Glutamatergic neuron (in vitro differentiated cells): ENCODE measurements at places on chromosomes 7 and 10. TPM values are rescaled to one million over a fixed set of nuclear protein-coding genes. Genes with fewer than 3 reads are reported as not detected.

Gene CCL24
- not detected for total RNA-seq

Gene KCND2
- 1.2 TPM for total RNA-seq

Gene GPRIN2
- total RNA-seq: 3.0 TPM

Gene NEUROG3
- not detected for total RNA-seq

Gene TMEM225B
- total RNA-seq: 0.66 TPM

Gene GPR146
- total RNA-seq: 3.1 TPM

Gene GTF2IRD2
- total RNA-seq: 9.3 TPM

Gene BMPER
- 16.2 TPM for total RNA-seq

DNA sequence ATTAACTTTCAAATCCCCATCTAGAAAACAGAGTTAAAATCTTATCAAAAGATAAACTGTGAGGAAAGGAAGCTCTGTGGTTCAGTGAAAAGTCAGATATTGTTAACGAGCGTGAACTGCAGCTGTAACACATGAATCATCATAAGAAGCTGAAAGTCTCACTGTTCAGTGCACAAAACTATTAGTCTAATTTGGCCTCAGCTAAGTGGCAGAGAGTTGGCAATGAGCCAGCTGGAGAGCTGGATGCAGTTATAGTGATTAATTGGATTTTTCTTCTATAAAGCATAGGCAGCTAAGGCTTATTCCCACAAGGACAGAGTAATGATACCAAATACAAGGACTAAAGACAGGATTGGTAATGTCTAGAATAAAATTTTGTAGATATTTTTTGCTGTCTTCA is 101.1 kb upstream of the ABCB5 start:
- no peaks in the 10 kb centered on the region for H3K27me3 ChIP-seq
- peak overlapping the region; percentile 58 for H3K4me3 ChIP-seq
- H3K36me3 ChIP-seq: no peaks in the 10 kb centered on the region
- H3K27ac ChIP-seq: peak overlapping the region; percentile 88
- DNase-seq: peak; percentile 73
- peaks cover 40% of the 10 kb centered on the region for H3K4me1 ChIP-seq

DNA sequence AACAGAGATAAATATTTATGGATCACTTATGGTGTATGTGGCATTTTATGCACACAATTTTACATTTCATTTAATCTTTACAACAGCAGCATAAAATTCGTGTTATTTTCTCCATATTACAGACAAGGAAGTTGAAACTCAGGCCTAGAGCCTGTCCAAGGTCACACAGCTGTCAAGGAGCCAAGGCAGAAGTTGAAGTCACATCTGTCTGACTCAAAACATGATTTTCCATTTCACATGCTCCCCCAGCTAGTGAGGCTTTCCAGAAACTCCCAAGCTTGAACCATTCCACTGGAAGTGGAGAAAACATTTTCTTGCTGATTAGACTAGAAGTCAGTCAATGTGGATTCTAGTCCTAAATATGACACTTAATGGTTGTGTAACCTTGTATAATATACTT is 110.5 kb downstream of the HECTD2 start:
- H3K27me3 ChIP-seq: no peaks in the 10 kb centered on the region
- H3K4me3 ChIP-seq: no peak overlapping the region
- no peak for DNase-seq

DNA sequence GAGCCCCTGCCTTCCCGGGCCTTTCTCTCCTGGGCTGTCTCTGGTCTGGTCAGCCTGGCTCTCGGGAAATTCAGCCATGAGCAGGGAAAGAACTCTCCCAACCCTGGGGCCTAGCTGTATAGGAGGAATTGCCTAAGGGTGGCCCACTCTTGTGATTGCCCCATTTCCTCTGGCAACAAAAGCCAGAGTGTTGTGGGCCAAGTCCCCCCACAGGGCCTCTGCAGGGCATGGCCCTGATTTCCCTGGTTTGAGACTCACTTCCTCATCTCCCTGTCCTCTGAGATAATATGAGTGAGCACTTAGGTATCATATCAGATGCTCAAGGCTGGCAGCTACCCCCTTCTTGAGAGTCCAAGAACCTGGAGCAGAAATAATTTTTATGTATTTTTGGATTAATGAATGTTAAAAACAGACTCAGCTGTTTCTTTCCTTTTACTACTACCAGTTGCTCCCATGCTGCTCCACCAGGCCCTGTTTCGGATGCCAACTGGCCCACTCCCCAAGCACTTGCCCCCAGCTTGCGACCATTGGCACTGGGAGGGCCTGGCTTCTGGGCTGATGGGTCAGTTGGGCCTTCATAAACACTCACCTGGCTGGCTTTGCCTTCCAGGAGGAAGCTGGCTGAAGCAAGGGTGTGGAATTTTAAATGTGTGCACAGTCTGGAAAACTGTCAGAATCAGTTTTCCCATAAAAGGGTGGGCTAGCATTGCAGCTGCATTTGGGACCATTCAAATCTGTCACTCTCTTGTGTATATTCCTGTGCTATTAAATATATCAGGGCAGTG is 11.4 kb downstream of the IRF5 start:
- H3K4me3 ChIP-seq: no peak overlapping the region
- H3K36me3 ChIP-seq: no peaks in the 10 kb centered on the region

DNA sequence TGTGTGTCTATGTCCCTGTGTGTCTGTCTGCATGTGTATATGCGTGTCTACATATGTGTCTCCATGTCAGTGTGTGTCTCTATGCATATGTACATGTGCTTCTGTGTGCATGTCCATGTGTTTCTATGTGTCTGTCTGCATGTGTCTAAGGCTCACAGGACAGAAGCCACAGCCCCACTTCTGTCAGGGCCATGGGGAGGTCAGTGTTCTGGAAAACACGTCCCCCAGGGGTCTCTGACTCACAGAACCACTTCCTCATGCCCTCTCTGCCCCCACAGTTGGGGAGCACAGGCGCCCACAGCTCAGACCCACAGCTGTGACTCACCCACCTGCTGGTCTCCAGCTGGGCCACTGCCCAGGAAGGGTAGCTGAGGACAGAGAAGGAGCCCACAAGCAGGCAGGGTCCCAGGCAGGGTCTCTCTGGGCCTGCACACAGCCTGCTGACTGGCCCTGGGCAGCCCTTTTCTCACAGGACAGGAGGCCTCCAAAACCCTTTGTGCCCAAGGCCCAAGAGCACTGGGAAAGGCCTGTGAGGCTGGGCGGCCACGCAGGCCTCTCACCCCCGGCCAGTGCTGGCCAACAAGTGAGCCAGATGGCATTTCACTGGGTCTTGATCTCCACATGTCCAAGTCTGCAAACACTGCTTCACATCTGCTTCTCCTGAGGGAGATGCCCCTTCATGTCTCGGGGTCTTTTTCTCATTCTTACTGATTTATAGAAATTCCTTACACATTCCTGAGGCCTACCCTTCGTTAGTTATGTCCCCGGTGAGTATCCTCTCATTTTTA is 102.9 kb upstream of the FAM20C start:
- no peak overlapping the region for H3K4me3 ChIP-seq
- no peak for DNase-seq
- peak overlapping the region; percentile 67 for H3K27ac ChIP-seq
- H3K36me3 ChIP-seq: peaks cover 3% of the 10 kb centered on the region
- H3K27me3 ChIP-seq: peaks cover 12% of the 10 kb centered on the region

DNA sequence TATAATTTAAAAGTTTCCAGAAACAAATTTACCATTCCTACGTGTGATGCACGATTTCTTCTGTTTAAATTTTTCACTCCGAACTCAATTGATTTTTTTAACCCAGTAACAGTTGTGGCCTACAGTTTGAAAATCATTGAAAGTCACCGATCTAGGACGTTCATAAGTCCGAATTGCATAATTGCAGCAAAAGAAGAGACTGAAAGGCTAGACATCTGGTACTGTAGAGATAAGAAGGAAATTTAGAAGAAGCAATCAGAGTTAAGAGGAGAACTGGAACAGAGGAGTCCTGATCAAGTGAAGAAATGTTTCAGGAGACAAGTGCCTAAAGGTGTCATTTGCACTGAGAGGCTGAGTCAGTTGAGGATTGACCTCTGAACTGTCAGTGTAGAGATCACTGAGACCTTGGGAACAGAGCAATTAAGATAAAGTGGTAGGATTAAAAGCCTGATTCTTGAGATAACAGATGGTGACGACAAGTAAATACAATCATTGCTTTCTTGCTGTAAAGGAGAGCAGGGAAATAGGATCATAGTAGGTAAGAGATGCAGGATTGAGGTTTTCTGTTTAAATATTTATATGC is 73.5 kb downstream of the ZFAND4 start:
- no peak overlapping the region for H3K4me3 ChIP-seq
- H3K4me1 ChIP-seq: no peaks in the 10 kb centered on the region
- DNase-seq: no peak

- H3K4me1 ChIP-seq: peaks cover 7% of the 10 kb centered on the region
- H3K27me3 ChIP-seq: peaks cover 4% of the 10 kb centered on the region
- no peak overlapping the region for H3K27ac ChIP-seq
- no peak overlapping the region for H3K4me3 ChIP-seq
- no peaks in the 10 kb centered on the region for H3K36me3 ChIP-seq
These were observed 119.4 kb upstream of the STK17A start for GRCh38 chr7:43463401-43463980.

DNA sequence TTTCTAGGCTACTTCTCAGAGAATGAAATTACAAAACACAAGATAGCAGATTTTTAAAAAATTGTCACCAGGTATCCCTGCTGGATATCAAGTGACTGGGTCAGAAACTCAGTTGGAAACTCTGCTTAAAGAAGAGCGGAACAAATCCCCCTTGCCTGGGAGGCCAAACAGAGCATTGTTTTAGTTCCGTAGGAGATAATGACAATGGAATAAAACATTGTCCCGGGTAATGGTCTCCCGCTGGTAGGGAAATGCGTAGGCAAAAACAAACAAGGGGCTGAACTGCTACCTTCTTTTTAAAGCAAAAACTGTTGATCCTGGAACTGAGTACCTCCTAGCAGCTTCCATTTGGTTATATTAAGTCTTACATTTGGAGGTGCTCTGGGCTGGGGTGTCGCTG is 21.3 kb upstream of the VAX1 start:
- no peaks in the 10 kb centered on the region for H3K4me1 ChIP-seq
- H3K36me3 ChIP-seq: peaks cover 5% of the 10 kb centered on the region
- peaks cover 9% of the 10 kb centered on the region for H3K27me3 ChIP-seq
- H3K4me3 ChIP-seq: no peak overlapping the region
- no peak for DNase-seq

DNA sequence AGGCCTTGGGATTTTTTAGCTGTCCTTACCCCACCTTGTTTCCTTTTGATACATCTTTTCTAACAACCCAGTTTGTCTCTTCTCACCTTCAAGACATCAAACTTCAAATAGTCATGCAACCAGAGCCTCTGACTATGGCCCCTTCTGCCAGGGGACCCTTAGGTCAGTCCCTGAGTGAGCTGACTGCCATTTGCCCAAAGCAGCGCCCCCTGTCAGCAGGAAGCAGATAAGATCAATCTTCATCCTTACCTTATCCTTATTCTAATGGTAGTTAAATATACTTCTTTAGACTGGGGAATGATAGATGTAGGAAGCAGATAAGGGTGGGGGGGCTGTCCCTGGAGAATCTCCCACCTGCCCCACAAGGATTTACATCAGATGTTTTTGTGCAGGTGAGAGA is 29.8 kb upstream of the CDC14C start:
- no peak overlapping the region for H3K27ac ChIP-seq
- DNase-seq: no peak
- no peaks in the 10 kb centered on the region for H3K4me1 ChIP-seq

- H3K27ac ChIP-seq: no peak overlapping the region
- no peak overlapping the region for H3K4me3 ChIP-seq
- H3K27me3 ChIP-seq: peaks cover 8% of the 10 kb centered on the region
- H3K36me3 ChIP-seq: no peaks in the 10 kb centered on the region
- DNase-seq: no peak
- H3K4me1 ChIP-seq: peaks cover 13% of the 10 kb centered on the region
These were observed 43.2 kb downstream of the HTRA1 start for GRCh38 chr10:122504610-122504950.

GRCh38 chr10:122112625-122113160 is 123.7 kb downstream of the TACC2 start:
- peak overlapping the region; percentile 84 for H3K4me3 ChIP-seq
- H3K4me1 ChIP-seq: peaks cover 30% of the 10 kb centered on the region
- H3K27ac ChIP-seq: no peak overlapping the region
- peaks cover 3% of the 10 kb centered on the region for H3K36me3 ChIP-seq
- peak; percentile 79 for DNase-seq

GRCh38 chr10:104099941-104100340 is 14.3 kb upstream of the COL17A1 start:
- no peak overlapping the region for H3K4me3 ChIP-seq
- no peaks in the 10 kb centered on the region for H3K27me3 ChIP-seq
- DNase-seq: no peak
- no peaks in the 10 kb centered on the region for H3K4me1 ChIP-seq
- no peak overlapping the region for H3K27ac ChIP-seq

DNA sequence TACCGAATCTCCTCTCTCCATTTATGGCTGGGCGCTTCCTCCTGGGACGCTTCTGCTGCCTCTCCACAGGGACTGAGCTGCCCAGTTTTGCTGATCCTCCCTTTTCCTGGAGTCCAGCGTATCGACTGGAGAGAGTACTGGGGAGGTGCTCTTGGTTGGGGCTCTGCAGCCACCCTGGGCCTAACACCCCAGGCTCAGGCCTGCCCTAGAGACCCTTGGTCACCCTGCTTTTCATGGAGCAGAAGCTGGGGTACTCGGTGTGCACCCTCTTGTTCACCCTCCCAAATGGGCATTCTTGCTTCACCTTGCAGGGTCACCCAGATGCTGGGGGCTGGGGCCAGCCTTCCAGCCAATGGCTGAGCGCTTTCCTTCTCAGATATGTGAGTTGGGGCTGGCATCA is 88.8 kb upstream of the RET start:
- H3K36me3 ChIP-seq: peaks cover 5% of the 10 kb centered on the region
- peaks cover 6% of the 10 kb centered on the region for H3K27me3 ChIP-seq
- no peak overlapping the region for H3K27ac ChIP-seq
- H3K4me3 ChIP-seq: no peak overlapping the region
